ENCODE measurements at places on chromosomes 6 and 20.

GRCh38 chr6:1216488-1216974 is 95.4 kb upstream of the FOXQ1 start:
- no peak for DNase-seq

- DNase-seq, result no peak
Measured at GRCh38 chr20:48224533-48225050, 439.3 kb upstream of the SULF2 start.

DNA sequence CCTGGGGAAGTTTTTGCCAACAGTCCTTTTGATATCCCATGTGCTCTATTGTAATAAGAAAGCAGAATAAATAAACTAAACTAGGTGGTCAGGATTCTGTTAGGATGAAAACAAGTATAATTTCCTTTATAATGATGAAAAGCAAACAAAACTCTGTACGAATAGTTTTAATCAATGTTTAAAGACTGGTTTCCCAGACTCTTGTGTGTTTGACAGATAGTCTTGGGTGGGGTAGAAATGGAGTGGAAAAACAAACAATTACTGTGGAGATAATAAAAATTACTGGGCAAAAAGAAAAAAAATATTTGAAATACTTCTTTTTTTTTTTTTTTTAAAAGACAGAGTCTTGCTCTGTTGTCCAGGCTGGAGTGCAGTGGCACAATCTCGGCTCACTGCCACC is 152.1 kb upstream of the FLRT3 start:
- no peak for DNase-seq

GRCh38 chr6:36195471-36196112 is 952 bp upstream of the BRPF3 start:
- no peak for DNase-seq

DNA sequence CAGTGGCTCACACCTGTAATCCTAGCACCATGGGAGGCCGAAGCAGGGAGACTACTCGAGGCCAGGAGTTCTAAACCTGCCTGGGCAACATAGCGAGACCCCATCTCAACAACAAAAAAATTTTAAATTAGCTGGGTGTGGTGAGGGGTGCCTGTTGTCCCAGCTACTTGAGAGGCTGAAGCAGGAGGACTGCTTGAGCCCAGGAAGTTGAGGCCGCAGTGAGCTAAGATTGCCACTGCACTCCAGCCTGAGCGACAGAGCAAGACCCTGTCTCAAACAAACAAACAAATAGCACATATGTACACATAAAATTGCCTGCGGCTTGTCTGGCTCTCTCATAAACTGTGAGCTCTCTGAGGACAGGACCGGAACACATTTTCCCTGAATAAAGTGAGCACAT is 106.3 kb downstream of the BANF2 start:
- DNase-seq, result no peak

DNA sequence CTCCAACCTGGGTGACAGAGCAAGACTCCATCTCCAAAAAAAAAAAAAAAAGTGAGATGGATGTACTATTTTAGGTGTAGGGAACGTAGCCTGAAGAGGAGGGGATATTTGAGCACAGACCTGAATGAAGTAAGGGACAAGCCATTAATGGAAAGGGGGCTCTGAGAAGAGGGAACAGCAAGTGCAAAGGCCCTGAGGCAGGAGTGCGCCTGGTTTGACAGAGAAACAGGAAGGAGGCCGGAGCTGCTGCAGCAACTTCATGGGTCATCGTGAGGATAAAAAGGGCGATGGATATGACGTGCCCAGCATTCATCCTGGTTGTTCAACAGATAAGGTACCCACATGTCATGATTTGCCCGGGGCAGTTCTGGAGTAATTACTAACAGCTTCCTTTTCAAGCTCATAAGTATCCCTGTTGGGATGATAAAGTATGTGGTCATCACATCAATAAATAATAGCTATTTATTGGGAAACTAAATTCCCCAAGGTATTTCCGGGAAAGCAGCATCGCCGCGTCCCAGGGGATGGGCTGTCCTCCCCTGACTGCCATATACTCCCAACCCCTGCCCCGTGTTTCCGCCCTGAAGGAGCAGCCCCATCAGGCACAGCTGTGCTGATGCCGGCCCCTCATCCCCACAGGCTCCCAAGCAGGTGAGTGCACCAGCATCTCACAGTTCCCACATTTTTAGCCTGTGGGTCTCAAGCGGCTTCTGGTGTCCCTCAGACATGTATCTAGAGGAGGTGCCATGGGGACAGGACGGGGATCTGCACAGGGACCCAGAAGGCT is 43.4 kb downstream of the DLGAP4 start:
- DNase-seq, result no peak

GRCh38 chr6:166268431-166268830 is 39.8 kb downstream of the PRR18 start:
- DNase-seq, result no peak

DNA sequence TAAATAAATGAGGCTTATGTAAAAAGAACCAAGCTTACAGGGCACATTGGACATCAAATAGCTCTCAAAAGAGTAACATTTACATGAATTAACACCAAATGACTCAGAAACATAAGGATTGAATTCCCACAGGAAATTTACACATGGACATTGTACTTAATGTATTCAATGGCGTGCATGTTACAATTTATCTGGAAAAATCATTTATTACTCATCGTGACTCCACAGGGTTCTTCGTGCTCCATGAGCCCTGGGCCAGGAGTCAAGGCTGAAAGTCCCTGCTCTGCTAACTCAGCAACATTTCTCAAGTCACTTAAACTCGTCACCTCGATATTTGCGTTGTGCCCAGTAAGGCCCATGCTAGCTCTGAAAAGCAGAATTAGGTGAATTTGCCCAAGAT is 158.5 kb downstream of the PHACTR1 start:
- no peak for DNase-seq

DNA sequence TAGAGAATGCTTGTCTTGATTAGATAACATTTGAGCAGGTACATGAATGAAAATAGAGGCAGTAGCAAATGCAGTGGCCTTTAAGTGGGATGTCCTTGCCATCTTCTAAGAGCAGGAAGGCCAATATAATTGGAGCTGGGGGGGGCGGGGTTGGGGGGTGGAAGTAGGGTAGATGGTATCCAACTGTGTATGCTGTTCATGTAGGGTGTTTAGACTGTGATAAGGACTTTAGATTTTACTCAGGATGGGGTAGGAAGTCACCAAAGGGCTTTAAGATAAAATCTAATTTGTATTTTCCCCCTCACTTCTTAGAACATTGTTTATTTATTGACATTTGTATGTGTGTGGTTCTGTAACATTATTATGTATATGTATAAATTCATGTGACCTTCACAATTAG is 12.0 kb downstream of the TAB2 start:
- no peak for DNase-seq

DNA sequence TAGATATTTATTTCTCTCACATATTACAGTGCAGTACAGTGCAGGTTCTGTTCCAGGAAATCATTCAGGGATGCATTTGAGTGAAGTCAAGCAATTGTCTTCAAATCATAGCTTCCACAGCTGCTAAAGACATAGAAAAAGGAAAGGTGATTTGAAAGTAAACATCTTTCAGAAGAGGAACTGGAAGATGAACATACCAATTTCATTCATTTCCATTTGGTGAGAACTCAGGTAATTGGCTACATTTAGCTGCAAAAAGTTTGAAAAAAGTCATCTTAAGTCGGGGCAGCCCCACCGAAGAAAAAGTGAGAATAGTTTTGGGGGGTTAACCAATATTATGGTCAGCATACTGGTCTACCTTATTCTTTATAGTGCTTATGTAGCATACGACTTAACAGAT is 61.4 kb upstream of the IL20RA start:
- DNase-seq, result no peak

DNA sequence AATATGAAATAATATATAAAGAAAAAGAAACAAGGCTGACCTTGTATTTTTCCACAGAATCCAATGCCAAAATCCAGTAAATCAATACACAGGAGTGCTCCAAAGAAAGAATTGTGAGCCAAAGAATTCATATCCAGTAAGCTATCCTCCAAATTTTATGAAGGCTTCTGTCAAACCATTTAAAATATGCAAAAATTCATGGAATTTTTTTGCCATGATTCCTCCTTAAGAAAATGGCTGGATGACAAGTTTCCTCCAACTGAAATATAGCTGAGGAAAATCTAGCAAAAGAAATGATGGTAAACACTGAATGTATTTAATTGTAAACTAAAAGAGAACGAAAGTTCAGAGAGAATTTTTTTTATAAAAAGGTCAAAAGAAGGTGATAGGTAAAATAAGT is 290.3 kb downstream of the UBE3D start:
- no peak for DNase-seq

DNA sequence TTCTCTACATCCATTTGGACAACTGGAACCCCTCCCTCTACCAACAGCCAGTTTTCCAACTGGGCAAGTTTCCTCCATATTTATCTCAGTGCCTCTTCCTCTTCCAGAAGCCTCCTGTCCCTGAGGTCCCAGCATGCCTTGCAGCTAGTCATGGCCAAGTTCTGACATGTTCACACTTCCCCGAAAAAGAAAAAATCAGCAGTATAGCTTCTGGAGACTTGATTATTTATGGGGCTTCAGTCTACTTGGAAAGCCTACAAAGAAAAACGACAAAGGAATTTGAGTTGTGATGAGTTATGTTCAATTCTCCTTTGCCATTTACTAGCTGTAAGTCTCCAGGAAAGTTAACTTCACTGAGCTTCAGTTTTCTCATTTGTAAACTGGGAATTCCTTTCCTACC is 406.5 kb downstream of the MAFB start:
- no peak for DNase-seq

- peak; percentile 39 for DNase-seq
Measured at GRCh38 chr6:129774697-129775447, 64.9 kb upstream of the ARHGAP18 start.

GRCh38 chr20:32743237-32744112 is at the start of gene COMMD7:
Gene COMMD7, minus strand, starts transcription at chr20:32743467. Its CDS starts 76 bp downstream, at chr20:32743391.
- DNase-seq, result peak; percentile 77

- no peak for DNase-seq
Measured at GRCh38 chr6:99867026-99867425, 127.0 kb downstream of the MCHR2 start.

DNA sequence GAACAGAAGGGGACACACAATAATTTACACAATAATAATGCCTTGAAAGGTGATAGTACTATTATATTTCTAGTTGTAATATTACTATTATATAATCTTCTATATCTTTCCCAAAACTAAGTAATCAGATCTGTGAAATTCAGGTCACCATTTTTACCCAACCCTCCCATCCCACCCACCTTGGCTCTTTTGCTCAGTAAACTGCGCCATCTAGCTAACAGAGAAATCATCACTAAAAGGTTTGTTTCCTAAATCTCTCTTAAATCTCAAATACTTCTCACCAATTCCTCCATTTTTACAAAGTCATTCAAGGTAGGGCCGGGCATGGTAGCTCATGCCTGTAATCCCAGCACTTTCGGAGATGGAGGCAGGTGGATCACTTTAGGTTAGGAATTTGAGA is 83.4 kb downstream of the CDK19 start:
- no peak for DNase-seq

- peak; percentile 84 for DNase-seq
Measured at GRCh38 chr6:90458353-90459224, 128.3 kb downstream of the MAP3K7 start.

DNA sequence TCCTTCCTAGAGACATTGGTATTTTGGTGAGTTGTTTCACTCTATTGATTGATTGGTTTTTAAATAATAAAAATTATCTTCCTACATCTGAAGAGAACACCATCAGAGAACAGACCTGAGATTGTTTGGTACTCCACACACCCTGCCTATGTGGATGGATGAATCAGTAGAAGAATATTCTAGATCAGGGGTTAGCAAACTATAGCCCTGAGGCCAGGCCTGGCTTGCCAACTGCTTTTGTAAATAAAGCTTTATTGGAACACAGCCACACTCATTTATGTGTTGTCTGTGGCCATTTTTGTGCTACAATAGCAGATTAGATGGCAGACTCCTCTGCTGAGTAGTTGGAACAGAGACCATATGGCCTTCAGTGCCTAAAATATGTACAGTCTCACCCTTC is 139.6 kb upstream of the INSM1 start:
- no peak for DNase-seq

- no peak for DNase-seq
Measured at GRCh38 chr6:22250486-22250885, 46.4 kb downstream of the PRL start.

- DNase-seq, result no peak
Measured at GRCh38 chr6:144349690-144350527, 64.8 kb downstream of the UTRN start.

DNA sequence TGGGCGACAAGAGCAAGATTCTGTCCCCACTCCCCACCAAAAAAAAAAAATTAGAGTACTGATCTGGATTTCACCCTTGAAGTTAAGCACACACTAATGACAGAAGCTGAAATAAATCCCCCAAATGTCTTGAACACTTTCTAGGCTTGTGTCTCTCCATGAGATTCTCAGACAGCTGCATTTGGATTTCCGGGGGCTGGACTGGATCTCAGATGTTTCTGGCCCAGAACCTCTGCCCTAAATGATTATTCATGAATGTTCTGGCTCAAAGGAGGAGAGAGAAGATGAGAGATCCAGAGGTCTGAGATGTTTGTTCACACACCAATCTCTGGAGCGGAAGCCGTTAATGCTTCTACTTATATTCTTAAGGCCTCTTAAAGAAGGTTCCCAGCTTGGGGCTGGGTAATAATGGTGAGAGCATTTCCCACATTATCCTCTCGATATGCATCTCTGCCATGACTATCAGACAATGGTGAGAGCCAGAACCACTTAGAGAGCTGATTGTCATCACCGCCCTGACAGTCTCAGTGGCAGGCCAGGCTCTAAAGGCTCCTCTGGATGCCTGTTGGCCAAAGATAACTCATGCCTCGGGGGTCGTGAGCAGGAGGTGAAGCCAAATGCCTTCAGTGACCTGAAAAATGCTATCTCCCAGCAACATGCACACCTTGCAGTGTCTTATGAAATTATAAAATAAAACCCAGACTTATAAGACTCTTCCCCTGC is 127.9 kb upstream of the AGPAT4 start:
- no peak for DNase-seq

- DNase-seq, result no peak
Measured at GRCh38 chr6:44113414-44113813, 13.8 kb downstream of the MRPL14 start.

- no peak for DNase-seq
Measured at GRCh38 chr6:9745966-9746365, 668.9 kb downstream of the TFAP2A start.

DNA sequence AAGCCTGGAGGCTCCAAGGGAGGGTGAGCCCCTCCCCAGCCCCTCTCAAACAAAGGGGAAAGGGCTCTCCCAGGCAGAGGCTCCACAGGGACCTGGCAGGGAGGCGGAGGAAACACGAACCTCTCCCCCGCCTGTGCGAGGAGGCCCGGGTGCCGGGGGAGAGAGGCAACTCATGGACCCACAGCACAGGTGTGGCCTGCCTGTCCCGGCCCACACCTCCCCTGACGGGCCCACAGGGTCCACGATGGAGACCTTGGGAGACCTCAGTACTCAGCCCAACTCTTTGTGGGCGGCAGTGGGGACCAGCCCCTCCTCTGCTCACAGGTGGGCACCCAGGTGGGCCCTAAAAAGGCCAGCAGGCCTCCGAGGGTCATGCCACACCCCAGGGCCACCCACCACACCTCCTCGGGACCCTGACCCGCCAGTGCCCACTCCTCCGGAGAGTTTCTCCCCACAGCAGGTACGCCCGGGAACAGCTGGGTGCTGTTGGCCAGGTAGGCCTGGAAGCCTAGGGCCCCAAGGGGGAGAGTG is 12.2 kb downstream of the LAMA5 start:
- no peak for DNase-seq

- no peak for DNase-seq
Measured at GRCh38 chr6:118899948-118900347, 6.0 kb downstream of the ASF1A start.
